ENCODE measurements at places on chromosomes 12 and 14.

DNA sequence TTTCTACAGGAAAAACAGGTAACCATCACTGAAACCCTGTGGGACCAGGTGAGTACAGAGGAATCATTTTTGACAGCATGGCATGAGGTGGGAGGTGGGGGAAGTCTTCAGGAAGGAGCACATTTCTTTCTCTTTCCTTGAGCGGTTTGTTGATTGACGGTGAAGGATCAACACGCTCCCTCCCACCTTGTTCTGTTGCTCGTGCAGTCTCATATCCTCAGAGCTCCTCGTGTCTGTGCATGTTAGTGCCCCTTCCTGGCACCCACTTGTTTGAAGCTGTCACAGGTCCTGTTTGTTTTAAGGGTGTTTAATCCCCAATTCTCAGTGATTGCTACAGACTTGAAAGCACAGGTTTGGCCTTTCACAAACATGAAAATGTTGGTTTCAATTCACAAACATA lies 4.4 kb downstream of the C12orf54 start:
- no peak for DNase-seq

GRCh38 chr14:50601394-50601793 lies 41.4 kb downstream of the ATL1 start:
- peak; percentile 13 for DNase-seq

DNA sequence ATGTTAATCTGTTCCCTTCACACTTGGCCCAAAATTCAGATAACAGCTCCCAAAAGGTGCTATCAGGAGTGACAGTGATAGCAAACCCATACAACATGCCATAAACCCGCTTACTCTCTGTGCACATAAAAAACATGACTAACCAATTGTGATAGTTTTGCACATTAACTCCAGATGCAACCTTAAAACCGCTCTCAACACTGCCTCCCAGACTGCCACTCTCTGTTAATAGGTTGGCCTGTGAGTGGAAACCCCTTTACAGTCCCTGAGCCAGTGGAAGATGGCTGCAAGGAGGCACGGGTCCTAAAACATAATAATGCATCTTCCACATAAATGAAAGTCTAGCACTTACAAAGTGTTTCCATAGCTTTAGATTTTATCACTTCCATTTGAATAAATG lies 12.0 kb upstream of the TMTC1 start:
- DNase-seq: no peak

- DNase-seq: peak; percentile 76
These were observed 21.9 kb downstream of the OR6J1 start for GRCh38 chr14:22622255-22622654.

DNA sequence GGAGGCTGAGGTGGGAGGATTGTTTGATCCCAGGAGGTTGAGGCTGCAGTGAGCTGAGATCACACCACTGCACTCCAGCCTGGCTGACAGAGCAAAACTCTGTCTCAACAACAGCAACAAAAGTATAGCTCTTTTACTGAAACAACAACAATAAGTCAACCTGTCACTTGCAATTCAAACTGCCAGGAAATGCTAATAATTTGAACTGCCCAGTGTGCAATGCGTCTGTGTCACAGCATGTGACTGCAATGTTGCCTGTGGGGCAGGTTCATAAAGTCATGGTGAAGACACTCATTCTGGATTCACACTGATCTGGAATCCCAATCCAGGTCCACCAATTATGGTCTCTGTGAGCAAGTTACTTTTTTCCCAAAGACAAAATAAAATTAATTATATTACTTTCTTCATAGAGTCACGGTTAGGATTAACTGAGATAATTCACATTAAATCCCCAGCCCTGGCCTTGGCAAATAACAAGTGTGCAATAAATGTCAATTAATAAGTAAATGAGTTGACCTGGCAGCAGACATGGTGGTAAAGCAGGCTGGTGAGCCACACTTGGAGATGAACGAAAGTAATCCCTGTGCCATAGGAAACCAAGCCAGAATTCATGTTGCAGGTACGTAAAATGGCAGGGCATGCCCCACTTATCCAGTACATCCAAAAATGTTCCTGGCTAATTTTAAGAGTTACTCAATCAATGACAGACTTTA lies 89.1 kb upstream of the CPSF6 start:
- DNase-seq: no peak

DNA sequence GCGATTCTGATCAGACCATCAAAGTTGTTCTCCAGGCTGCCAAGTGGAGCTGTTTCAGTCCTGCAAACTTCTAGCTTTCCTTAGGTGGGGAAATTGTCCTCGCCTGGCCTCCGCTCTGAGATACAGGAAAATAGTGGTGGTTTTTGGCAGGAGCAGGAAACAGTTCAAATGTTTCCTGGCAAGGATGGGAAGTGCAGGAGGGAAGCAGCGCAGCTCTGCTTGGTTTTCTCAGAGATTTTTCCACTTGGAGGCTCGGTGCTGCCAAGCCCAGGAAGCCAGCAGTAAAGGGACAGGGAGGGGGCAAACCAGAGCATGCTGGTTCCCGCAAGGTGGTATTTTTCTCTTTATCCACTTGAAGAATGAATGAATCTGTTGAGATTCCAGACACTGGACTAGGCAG lies 17.0 kb downstream of the TMEM63C start:
- no peak for DNase-seq

DNA sequence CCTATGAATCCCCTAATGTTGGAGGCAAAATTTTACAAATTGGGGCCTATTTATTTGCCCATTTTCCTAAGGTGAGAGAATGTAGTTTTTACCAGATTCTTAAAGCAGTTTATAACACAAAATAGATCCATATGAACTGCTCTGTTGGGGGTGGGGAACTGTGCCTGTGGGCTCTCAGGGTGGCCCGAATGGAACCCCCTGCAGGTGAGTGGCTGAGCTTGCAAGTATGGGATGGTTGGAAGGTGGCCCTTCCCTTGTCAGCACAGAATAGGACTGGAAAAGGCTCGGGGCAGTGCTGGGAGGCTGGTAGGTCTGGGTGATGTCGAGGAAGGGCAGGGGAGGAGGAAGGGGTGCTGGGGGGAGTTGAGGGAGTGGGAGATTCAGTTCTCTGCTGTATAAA lies 4.9 kb downstream of the VSX2 start:
- no peak for DNase-seq

DNA sequence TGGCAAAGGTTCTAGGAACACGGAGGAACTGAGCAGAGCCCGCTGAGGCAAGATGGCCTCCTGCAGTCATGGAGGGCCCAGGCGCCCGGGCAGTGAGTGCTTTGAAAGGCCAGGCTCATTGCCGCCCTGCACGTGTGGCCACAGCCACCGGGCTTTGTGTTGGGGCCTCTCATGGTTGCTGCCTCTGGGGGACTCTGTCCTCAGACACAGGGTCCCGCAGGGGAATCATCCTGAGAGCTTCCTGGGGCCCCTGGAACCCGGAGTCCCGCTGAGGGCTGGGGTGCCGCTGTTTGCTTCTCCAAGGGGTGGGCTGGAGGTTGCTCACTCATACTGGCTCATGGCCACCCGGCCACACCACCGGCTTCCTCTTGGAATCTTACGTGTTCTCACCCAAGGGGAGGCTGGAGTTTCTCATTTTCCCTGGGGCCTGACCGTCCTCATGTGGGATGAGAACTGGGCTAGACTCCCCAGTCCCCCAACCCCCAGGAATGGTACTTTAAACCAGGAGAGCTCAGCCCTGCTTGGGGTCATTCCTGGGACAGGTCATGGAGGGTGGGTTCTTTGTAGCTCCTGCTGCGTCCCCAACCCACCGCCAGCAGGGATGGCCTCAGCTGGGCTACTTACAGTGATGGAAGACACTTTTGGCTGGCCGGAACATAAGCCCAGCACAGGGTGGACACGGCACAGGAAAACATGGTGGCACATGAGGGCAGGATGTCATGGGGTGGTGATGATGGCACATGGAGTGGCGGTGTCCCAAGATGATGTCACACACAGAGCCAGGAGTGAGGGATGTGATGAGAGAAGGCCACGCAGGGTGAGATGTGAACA lies 21.1 kb upstream of the LRTM2 start:
- no peak for DNase-seq

- DNase-seq: no peak
These were observed 30.5 kb upstream of the LRP6 start for GRCh38 chr12:12297201-12297830.

- peak; percentile 6 for DNase-seq
These were observed 1143.6 kb downstream of the FLRT2 start for GRCh38 chr14:86673523-86673969.
